ENCODE measurements at places on chromosomes 3 and 15.

DNA sequence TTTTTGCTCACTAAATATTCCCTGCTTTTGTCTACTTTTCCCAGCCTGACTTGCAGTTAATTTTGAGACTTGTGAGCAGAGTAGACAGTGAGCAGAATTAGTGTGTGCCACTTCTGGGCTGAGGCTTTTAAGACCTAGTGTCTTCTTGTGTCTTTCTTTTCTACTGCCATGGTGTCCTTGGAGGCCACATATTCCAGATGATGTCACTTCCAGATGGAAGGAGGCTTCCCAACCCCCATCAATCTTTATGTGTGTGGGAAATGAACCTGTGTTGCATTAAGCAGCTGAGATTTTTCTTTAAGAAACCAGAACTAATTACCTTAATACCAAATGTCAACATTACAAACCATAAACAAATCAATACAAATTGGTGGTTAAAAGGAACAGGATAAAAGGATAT, 774.7 kb upstream of the ROBO1 start:
- no peak for DNase-seq

- no peak for DNase-seq
Measured at GRCh38 chr15:47399100-47399499, 318.2 kb upstream of the SEMA6D start.

DNA sequence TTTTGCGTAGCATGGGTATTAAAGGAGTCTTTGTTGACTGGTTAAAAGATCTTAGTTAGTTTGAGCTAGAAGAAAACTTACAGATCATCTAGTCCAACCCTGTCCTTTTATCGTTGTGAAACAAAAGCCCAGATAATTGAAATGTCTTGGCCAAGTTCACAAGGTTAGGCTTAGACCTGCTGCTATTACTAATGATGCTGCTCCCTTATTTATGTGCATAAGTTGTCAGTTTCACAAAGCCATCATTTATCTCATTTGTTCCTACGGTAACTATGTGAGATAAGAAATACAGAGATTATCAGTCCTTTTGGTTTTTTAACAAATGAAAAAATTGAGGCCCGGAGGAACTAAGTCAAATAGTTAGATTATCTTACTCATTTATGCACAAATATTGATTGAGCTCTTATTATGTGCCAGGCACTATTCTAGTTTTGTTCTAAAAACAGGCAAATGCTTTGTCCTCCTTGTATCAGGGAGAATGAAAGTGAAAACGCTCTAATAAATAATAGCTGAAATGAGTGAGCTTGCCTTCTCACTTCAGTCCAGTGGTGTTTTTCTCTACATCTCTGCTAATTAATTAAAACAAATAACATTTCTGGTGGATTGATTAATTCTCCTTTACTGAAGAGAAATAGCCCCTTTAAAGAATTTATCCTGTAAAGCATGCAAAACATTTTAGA, 49.1 kb upstream of the TPRG1 start:
- DNase-seq: no peak

GRCh38 chr15:71332431-71333004, 217.2 kb downstream of the THSD4 start:
- DNase-seq: no peak

GRCh38 chr3:12916159-12916558, 74.8 kb upstream of the RPL32 start:
- DNase-seq: no peak

- DNase-seq: no peak
Measured at GRCh38 chr3:98885851-98886250, 15.6 kb downstream of the DCBLD2 start.

- DNase-seq: no peak
Measured at GRCh38 chr15:40320931-40321371, 2.5 kb upstream of the INAFM2 start.

- DNase-seq: no peak
Measured at GRCh38 chr3:113228498-113229286, 17.3 kb downstream of the BOC start.

DNA sequence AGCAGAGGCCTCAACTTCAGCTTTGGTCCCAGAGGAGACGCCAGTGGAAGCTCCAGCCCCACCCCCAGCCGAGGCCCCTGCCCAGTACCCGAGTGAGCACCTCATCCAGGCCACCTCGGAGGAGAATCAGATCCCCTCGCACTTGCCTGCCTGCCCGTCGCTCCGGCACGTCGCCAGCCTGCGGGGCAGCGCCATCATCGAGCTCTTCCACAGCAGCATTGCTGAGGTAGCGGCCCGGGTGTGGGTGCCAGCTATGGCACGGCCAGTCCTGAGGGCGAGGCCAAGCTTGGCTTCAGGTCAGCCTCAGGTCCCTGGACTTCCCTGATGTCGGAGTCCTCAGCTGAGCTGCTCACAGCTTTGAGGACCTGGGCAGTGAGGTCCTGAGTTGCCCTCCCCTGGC, 5.7 kb upstream of the STAB1 start:
- no peak for DNase-seq

- no peak for DNase-seq
Measured at GRCh38 chr3:160279657-160280056, 54.4 kb downstream of the C3orf80 start.

DNA sequence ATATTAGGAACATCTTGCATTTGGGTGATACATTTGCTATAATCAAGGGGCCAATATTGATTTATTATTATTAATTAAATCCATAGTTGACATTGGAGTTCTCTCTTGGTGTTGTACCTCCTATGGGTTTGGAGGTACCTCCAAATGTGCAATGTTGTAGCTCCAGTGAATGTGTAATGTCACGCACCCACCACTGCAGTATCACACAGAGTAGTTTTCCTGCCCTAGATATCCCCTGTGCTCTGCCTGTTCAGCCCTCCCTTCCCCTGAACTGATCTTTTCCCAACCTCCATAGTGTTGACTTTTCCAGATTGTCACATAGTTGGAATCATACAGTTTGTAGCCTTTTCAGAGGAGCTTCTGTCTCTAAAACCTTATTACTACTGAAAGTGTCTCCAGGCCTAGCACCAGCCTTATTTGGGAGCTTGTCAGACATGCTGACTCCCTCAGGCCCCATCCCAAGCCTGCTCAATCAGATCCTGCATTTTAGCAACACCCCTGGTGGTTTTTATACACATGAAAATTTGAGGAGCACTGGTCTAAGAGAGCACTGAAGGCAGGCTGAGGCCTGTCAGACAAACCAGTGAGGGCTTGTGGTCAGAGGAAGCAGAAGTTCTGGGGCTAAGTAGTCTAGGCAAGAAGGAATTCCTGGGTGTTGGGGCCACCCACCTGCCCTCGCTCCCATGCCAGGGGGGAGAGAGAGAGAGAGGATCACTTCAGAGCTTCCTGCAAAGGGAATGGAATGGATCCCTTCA, 73.4 kb downstream of the SLC6A11 start:
- DNase-seq: no peak

DNA sequence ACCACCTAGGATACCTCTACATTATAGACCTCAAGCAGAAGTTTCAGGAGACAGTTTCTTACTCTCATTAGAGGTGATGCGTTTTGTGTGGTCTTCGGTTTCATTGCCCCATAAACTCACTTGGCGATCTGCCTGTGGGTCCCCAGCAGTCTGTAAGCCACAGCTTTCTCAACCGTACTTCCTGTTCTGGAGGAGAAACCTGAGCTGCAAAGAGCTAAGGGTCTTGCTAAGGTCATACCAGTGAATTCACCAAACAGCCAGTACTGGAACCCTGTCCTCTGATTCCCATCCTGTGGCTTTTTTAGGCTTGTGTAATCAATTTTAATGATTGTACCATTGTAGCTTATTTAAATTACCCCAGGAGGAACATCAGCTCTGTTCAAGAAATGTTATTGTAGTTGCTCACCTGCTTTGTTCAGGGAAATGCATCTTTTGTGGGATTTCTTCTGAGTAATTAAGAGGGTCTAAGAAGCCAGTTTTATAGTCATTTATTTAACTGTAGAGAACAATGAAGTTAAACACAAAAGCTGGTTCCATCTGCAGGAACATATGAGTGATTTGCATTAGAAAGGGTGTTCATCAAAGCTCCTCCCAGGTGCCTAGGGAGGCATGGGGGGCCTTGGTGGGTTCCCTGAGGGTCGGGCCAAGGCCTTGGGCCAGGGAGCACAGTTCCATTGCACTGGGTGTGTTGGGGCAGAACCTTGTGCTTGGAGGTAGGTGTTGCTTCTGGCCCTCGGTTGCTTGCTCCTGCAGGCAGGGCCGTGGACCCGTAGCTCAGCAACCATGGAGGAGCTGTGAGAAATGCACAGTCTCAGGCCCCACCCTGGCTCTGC, 69.6 kb downstream of the APBA2 start:
- DNase-seq: no peak

DNA sequence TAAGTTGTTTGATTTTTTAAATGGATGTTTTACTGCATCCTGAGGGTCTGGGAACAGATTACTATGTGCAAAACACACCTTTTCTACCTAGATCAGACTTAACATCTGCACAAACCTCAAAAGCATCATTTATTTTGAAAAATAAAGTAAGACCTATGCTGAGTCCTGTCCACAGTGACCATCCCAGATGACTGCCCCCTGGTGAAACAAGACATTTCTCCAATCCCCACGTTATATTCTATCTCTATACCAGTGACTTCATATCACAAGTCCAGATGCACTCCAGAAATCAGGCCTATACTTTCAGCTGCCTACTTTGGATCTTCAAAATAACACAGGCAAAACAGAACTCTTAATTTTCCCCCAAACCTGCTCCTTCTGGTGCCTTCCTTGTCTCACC, 143.2 kb downstream of the P2RY1 start:
- DNase-seq: no peak

DNA sequence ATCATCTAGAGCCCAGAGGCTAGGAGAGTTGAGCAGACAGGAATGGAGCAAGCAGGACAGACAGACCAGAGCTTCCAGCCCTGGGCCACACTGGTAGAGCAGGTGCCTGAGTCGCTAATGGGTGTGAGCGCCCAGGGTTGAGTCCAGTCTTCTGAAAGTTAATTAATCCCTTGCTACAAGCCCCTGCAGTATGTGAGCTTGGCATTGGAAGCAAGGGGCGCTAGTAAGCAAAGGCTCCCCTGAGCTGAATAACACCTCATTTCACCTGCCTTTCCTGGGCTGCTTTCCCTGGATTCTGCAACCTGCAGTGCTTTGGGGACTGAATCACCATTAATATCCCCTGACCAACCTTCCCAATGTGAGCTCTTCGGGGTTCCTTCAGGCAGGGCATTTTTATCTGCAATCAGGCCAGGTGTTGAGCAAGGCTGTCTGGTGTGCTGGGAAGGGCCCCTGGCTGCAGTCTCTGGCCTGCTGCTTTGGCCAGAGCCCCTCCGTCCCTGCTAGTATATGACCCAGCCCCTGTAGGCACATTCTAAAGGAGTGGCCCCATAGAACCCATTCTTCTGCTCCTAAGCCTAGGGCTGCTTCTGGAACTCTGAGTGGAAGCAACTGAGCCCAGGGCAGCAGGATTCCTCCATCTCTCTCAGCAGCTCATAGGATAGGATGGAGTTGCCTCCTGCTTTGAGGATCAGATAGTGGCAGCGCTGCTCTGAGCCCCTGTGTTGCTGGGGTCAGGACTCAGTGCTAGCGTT, 45.1 kb upstream of the EPHB1 start:
- no peak for DNase-seq

GRCh38 chr3:69212411-69213160, 90.2 kb upstream of the LMOD3 start:
- DNase-seq: no peak

- no peak for DNase-seq
Measured at GRCh38 chr3:58272891-58273290, 33.2 kb upstream of the RPP14 start.

- no peak for DNase-seq
Measured at GRCh38 chr3:132196113-132196512, 121.1 kb upstream of the ACP3 start.

DNA sequence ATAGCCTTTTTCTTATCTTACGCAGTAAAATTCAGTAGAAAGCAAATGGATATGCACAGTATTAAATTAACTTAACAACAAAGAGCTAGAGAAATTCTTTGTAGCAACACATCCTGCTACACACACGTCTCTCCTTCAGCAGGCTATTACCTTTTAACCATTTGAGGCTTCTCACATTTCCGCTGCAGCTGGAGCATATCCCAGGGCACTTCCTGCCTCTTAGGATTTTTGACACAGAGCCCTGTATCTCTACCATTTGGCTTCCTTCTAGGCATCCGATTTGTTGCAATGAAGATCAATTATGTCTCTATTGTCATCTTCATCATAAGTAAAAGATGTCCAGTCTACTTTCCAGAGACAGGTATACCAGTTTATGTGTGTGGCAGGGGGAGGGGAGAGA, 292.4 kb upstream of the CBLB start:
- no peak for DNase-seq

DNA sequence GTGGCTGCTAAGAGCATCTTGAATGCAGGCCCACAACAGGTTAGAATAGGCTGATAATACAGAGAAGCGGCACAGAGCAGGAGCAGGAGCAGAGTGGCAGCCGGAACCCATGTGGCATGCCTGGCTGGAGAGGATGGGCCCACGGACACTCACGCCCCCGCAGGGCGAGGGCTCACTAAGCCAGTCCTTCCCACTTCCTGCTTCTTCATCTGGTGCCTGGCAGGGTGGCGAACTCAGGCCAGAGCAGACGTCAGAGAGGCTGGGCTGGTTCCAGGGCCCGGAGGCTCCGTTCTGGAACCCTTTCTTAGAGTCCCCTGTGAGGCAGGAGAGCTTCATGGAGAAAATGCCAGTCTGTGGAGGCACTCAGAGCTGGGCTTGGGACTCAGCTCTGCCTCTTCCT, 195.1 kb downstream of the NTRK3 start:
- no peak for DNase-seq

DNA sequence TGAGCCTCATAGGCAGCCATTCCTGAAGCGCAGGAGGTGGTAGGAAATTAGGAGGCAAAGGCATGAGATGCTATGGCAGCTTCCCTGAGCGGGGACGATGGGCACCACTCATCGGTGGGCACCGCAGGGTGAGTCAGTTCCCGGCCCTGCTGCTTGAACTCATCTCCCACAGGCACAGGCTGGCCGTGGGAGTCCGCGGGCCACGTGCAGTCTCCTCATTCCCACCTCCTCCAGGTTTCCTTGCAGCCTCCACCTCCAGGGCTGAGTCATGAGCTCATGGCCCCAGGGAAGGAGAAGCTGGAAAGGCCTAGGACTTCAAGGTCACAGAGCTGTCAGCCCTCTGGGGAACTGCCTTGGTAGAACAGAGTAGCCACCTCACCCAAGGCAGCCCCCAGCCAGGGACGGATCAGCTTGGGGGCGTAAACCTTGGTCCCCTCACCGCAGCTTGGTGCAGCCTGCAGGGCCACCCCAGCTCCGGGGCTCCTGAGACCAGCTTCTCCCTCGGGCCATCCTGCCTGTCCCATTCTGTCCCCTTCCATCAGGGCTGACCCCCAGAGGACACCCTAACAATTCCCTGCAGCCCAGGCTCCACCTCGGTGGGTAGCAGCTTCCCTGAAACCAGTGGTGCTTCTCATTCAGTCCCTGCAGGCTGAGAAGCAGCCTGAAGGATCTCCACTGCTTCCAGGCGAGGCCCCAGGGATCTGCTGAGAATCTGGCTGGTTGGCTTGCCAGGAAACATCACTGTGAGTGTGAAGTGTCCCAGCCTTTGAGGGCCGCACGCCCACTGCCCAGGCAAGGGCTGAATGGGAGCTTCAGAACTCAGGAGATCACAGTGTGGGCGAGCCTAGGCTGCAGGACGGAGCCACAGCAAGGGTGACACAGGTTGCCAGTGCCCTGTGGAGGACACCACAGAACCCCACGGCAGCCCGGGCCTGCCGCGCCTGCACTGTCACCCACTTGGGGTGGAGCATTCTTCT, 150.7 kb upstream of the MEF2A start:
- no peak for DNase-seq

Measured in stimulated activated CD8-positive, alpha-beta memory T cell treated with anti-CD3 and anti-CD28 coated beads, Interleukin-15, amount 100 ng/mL, for 1 hour (primary cell).